ENCODE measurements at places on chromosomes 3 and 15.

DNA sequence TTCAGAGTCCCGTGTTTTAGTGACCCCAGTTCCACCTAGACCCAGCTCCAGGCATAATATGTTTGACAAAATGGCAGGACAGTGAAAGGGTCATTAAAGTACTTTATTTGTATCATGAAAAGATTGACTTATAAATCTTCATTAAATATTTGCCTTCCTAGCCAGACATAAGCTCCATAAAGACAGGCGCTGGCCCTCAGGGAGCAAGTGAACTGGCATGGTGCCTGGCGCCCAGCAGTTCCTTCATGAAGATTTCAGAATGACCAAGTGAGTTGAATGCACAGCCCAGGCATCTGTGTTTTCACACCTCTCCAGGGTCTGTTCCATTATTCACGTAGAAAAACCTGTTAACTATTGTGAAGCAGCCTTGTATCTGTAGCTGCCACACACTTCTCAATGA lies 166.2 kb downstream of the GAP43 start:
- no peak for DNase-seq

DNA sequence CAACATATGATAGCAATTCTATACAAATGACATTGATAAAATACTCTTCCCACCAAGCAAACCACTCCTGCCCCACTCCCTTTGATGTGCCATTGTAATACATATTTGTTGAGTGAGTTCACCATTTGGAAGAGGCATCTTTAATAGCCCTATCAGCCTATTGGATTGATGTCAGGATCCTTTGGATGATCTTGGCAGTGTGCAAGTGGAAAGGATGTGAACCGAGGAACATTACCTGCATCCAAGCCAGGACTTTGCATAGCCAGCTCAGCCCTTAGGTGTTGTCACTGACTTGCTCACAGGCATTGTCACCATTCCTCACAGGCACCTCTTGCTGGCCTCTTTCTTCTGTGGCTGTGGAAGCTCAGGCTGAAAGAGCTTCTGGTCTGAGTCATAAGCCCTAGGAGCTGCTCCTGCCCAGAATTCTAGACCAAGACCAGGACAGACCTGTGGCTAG lies 16.5 kb upstream of the TIMP4 start:
- no peak for DNase-seq

GRCh38 chr15:29194866-29195265 lies 74.8 kb downstream of the NSMCE3 start:
- DNase-seq, result no peak

GRCh38 chr3:66423791-66424190 lies 77.0 kb downstream of the LRIG1 start:
- no peak for DNase-seq

DNA sequence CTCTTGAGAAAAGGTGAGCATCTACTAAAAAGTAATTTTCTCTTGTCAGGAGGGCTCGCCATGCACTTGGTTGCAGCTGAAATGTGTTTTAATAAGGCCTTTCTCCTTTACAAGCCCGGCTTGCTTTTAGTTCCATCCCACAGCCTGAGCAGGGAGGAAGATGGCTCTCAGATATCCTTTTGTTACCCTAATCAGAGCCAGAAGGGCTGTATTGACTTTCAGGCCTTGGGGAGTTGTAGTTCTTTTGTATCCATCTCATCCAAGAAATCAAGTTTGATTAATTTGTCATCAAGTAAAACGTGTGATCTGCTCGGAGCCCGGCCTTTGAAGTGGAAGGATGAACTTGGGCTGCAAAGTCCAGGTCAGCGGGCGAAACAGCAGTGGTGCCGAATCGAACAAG lies 52.9 kb downstream of the EIF4E3 start:
- no peak for DNase-seq

GRCh38 chr15:74438721-74439316 lies 5.1 kb upstream of the SEMA7A start:
- peak; percentile 16 for DNase-seq

DNA sequence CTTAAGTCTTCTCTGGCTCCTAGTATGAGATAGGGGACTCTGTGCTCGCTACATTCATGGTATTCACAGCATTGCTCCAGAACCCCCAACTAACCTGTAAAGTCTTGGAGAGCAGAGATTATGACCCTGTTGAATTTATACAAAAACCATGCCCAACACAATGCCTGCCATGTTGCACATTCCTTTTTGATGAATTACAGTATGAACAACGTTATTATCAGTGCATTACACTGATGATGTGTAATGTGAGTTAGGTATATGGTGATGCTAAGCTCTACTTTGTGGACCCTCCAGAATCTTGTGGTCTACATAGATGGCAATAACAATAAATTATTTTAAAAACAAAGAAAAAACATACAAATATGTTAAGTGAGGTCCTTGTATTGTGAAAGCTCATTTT lies 64.3 kb downstream of the EOMES start:
- no peak for DNase-seq

GRCh38 chr3:74351213-74351612 lies 263.2 kb downstream of the CNTN3 start:
- DNase-seq, result peak; percentile 2

DNA sequence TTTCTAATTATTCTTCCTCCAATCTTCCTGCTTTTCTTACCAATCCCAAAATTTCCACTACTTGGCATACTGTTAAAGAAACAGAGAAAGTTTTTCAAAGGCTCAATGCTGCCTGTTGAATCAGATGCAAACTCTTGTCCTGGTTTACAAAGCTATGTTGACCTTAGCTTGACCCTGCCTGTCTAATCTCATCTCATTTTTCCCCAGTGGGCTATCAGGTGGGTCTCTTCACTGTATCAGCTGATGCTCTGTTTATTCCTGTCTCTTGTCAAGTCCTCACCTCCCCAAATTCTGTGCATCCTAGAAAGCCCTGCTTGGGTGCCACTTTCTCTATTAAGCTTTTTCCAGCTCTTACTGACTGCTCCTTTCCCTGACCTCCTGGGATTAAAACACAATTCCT lies 18.2 kb downstream of the NFKBIZ start:
- no peak for DNase-seq

DNA sequence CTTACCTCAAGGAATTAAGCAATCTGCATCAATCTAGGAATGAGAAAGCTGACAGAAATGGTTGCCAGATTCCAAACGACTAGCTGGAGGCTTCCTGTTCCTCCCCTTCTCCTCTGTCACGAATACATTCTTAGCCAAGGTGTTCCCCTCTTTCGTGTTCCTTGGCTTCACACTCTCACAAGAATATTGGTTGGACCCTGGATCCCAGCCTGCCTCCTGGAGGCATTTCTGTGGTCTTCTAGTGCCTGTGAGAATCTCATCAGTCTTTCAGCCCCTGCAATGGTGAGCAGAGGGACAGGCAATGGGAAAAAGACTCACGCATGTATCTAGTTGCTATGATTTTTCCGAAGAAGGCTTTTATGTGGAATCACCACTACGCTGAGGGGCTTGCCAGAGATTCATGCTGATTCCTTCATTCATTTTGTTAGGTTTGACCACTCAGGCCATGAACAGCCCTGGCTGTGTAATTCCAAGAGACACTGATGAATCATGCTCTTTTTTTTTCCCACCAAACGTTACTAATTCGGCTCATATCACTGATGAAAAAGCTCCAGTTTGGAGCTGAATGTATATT lies 1.6 kb upstream of the P3H2 start:
- DNase-seq, result no peak

- no peak for DNase-seq
Measured at GRCh38 chr3:43257850-43258249, 28.5 kb upstream of the SNRK start.

- peak; percentile 97 for DNase-seq
Measured at GRCh38 chr3:15284121-15284889, 48.1 kb downstream of the SH3BP5 start.

GRCh38 chr15:82810890-82811426 lies 1.5 kb downstream of the WHAMM start:
- no peak for DNase-seq

DNA sequence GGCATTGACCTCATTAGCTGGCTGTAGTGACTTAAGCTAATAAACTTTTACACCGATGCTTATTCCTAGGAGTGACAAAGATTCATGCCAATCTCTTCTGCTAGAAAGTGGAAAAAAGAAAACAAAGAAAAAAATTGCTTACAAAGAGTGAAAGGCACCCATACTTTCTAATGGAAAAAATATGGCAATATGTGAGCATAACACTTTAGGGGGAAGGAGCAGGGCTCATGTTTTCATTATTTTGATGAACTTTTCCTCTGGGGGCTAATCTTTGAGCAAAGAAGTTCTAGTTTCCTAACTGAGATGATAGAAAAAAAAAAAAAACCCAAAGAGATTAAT lies 94.8 kb upstream of the THRB start:
- no peak for DNase-seq

GRCh38 chr15:97728791-97729190 lies 231.7 kb upstream of the ARRDC4 start:
- DNase-seq, result no peak

GRCh38 chr3:112247350-112247749 lies 46.7 kb downstream of the SLC9C1 start:
- no peak for DNase-seq

DNA sequence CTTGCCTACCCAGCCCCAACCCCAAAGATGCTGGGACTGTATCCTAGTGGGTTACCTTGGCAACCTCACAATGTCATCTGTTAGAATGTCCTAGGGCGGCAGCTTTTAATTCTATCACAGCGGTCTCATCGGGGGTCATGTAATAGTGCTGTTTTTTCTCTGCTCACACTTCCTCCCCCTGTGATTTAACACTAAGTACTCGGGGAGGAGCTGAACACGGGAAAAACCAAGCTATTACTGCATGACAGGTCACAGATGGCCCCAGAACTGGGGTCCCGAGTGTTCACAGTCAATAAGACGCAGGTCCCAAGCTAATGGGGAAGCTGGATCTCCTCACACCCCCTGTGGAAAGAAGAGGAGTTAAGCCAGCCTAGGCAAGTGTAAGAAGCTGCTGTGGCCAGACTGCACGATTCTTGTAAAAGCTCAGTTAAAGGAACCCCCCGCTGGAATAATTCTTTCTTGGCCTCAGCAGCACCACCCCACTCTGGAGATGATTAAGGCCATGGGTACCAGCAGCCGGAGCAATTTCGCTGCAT lies 2.5 kb upstream of the RFTN1 start:
- DNase-seq, result no peak

DNA sequence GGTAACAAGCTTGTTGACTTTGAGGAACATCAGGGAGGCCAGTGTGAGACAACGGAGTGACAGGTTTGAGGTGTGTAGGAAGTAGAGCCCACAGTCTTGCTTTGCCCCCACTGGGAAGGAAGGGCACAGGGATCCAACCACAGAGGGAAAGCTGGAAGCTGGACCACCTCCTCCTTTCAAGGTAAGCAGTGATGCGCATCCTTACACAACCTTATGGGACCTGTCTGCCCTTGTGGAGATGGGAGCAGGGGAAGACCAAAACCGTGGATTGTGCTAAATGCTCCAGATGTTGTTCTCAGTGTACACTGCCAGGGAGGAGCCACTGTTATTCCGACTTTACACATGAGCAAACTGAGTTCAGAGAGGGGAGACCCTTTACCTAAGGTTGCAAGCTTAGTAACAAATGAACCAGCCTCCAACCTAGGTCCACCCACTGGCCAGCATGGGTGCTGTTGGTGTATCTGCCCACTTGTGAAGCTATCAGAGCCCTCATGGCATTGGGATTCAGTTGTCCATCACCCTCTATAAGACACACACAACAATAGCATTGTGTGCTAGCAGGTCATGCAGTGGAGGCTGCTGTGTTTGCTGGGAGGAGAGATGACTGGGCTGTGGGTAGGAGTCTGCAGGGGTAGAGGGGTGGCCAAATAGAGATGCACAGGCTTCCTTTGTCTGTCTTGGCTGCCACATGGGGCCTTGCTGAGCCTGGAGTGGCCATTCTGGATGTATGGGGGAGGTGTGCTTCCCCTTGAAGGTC lies 586 bp upstream of the LSMEM2 start:
- no peak for DNase-seq

DNA sequence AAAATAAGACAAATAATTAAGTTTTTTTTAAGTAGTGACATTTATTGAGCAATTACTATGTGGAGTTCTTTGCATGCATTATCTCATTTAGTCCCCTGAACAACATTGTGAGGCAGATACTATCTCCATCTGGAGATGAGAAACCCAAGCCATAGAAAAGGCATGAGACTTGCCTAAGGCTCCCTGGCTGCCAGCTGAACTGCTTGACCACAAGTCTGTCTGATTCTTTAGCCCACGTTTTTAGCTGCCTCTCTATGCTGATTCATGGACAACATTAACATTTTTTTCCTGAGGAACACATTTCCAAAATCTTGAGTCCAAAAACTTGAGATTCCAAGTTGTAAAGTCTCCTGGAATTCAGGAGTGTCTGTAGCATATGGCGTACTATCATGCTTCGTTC lies 263.6 kb upstream of the GOLGA6L4 start:
- no peak for DNase-seq

DNA sequence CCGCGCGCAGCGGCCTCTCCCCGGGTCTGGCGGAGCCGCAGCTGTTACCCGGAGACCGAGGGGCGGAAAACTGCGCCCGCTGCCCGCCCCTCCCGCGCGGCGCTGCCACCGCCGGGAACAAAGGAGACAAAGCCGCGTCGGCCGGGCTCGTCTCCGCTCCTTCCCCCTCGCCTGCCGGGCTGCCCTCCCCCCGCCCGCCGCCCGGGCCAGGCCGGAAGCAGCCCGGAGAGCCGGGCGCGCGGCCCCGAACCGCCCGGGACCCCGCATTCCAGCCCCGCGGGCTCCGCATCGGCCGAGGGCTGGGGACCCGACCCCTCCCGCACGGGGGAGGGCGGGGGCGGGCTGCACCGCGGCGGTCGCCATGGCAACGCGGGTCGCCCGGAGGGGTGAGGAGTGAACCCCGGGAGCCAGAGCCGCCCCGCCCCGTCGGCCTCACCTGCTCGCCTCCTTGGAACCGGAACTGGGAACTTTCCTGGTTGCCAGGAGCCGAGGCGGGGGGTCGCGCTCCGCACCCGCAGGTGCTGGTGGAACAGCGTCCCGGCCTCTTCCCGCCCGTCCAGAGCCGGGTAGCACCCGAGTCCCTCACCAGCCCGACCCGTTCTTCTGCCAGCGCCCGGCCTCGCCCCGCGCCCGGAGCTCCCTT lies 448 bp downstream of the PLXNB1 start:
- no peak for DNase-seq

DNA sequence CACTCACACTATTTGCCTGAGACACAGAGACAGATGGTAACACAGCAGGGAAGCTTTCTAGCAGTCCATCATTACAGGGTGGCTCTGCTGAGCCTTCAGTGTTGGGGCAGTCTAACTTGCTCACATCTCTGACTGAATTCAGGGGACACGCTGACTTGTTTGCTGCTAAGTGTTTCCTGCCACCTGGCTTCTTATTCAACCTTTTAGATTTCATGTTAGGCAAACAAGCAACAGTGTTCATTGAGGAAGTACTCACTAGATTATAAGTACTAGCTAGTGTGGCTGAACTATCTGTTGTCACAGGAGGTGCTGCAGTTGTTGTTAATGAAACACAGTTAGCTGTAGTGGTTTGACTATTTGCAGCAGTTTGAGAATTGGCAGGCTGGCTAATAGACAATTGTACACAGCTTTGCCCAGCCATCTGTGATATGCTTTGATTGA lies 37.3 kb downstream of the USF3 start:
- DNase-seq, result peak; percentile 95
